8988T (cell line): ENCODE measurements at places on chromosomes 7 and 10.

DNA sequence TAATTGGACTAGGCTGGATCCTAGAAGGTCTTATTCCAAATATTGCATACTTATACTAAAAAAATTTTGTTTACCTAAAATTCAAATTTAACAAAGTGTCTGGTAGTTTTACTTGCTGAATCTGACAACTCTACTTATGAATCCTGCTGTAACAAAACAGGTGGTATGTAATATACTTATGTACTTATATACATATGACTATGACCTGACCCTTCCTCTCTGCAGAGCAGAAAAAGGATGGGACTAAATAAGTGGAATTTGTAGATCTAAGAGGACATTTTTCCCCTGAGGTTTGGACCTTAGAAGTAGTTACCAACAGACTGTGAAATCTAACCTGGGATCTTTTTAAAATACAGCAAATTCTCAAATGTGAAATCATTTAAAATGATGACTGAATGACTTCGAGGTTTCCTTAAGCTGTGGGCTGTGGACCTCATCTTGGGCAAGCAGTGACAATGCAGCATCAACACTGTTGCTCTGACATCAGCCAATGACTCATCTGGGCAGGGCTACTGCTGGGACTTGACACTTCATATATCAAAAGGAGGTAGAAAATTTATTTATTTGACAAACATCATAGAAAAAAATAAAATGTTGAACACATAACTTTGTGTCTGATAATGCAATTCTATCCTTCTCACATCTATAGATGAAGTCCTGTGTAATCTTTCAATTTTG lies 73.6 kb downstream of the RELN start:
- DNase-seq = no peak

DNA sequence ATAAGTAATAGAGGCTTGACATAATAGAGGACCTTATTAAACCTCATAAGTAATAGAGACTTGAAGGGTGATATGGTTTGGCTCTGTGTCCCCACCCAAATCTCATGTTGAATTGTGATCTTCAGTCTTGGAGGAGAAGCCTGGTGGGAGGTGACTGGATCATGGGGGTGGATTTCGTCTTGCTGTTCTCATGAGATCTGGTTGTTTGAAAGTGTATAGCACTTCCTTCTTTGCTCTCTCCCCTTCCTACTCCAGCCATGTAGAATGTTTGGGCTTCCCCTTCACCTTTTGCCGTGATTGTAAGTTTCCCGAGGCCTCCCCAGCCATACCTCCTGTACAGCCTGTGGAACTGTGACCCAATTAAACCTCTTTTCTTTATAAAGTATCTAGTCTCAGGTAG lies 8.6 kb downstream of the KIFBP start:
- no peak for DNase-seq

- DNase-seq = no peak
Measured at GRCh38 chr7:130982160-130982638, 248.2 kb upstream of the KLF14 start.

DNA sequence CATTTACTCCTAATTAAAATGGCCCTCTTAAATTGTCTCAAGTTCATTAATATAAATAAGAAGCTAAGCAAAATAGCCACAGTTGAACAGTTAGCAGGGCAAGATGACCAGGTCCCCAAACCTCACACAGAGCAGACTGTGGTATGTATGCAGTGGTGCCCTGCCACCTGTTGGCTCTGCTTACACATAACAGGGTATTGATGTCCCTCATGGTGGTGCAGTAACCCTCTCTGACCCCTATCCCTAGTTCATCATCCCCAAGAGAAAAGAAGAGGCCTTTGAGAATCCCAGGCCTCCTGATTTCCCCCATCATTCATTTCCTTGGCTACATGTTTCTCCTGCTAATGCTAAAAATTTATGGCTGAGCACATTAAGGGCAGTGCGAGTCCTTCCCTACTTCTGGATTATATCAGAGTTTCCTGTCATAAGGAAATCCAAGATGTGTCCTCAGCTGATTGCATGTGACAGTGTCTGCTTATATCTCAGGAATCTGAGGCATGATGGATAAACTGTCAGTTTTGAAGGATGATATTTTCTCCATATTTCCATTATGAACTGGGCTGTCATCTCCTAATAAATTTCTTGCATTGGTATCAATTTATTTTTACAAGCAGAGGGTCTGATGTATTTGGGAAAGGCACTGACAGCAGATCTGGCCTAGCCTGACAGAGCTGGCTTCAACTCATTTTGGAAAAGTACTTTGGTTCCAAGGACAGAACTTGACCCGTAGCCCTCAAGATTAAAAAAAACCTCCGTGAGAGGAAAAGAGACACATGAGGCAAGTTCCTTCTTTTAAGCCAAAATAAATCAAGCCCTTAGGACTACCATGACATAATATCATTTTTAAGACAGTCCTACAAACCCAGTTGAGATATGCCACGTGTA lies 880.6 kb downstream of the LRMDA start:
- peak; percentile 11 for DNase-seq

DNA sequence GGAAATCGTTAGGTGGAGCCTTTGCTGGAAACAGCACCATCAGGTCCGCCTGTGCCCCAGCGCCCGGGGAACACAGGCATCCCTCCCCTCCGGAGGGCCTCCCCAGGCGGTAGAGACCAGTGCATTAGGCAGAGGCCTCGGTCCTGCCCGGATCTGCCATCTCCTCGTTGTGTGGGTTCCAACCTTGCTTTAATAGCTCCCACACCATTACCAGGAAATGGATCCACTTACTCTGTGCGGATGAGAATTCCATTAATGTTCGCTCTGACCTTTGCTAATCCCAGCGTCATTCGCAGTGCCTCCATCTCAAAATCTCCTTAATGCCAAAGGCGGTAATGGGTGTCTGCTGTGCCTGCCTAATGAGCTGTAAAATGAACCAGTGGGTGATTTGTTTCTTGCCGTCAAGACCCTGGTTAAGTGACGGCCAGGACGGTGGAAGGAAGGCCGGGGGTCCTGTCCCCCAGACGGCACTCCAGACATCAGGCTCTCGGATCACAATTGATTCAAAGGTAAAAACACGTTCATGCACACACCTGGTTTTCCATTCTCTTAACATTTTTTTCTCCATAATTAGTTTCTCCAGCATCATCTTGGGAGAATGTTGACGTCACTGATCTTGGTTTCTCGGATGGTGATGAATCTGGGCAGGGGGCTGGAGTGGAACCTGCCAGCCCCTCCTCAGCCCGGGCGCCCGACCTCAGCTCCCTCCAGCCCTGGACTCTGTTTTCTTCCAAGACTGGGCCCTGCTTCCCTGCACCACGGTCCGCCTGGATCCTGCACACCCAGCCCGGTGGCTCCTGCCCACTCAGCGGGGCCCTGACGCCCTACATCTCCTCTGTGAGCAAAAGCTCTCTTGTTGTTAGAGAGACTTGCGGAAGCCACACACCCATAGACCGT lies 22.8 kb upstream of the FAM20C start:
- DNase-seq = no peak

- DNase-seq = no peak
Measured at GRCh38 chr7:45679516-45679915, 105.3 kb downstream of the ADCY1 start.

DNA sequence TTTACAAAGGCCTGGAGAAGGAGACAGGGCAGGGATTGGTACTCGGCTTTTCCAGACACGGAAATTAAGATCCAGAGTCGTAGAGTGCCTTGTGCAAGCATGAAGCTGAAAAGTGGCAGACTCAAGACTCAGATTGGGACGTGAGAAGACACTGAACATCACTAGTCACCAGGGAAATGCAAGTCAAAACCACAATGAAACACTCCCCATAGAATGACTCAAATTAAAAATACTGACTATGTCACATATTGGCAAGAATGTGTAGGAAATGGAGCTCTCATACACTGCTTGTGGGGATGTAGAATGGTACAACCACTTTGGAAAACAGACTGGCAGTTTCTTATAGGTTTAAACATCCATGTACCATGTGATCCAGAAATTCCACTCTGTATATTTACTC lies 472.0 kb downstream of the RPS24 start:
- no peak for DNase-seq

GRCh38 chr10:94320285-94320914 lies 42.3 kb downstream of the NOC3L start:
- no peak for DNase-seq

- DNase-seq = peak; percentile 86
Measured at GRCh38 chr10:86376852-86377796, 10.5 kb upstream of the GRID1 start.

DNA sequence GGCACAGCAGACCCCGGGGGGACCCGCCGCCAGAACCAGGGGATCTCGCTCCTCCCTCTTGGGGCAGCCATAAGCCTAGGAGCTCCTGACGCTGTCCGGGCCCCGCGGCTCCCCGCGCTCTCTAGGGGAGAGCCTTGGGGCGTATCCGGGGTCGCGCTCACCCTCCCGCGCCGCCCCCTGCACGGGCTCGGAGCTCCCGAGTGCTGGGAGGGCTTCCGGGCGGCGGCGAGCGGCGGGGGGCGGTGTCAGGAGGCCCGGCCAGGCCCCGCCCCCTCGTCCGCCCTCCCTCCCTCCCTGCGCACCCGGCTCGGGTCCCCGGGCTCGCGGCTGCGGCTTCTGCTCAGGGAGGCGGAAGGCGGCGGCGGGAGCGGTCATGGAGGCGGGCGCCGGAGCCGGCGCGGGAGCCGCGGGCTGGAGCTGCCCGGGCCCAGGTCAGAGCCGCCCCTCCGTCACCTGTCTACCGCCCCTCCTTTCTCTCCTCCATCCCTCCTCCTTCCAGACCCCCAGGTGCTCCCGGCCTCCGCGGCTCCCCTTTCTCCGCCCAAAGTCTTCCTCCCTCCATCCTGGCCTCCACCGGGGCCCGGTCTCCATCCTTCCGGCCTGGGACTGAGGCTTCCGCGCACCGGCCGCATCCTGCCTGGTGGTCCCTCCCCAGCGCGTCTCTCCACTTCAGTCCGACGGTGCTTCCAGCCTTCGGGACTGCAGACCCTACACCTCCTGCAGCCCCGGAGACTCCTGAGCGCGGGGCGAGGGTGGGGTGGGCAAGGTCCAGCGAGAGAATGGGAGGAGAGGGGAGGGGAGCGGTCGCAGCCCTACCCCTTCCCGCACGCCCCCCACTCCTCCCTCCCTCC lies at the start of gene CCDC136:
Gene CCDC136, plus strand, starts transcription at position 848 of the 851 bp plus-strand sequence. CDS start 444 bp downstream, outside the sequence.
- peak; percentile 75 for DNase-seq

GRCh38 chr10:97830064-97830463 lies 19.6 kb upstream of the GOLGA7B start:
- no peak for DNase-seq

GRCh38 chr10:124641282-124642087 lies 102.7 kb downstream of the FAM53B start:
- no peak for DNase-seq

- no peak for DNase-seq
Measured at GRCh38 chr10:29610876-29611647, 23.7 kb downstream of the SVIL start.

GRCh38 chr10:79243181-79244067 lies 103.8 kb upstream of the PPIF start:
- DNase-seq = no peak

DNA sequence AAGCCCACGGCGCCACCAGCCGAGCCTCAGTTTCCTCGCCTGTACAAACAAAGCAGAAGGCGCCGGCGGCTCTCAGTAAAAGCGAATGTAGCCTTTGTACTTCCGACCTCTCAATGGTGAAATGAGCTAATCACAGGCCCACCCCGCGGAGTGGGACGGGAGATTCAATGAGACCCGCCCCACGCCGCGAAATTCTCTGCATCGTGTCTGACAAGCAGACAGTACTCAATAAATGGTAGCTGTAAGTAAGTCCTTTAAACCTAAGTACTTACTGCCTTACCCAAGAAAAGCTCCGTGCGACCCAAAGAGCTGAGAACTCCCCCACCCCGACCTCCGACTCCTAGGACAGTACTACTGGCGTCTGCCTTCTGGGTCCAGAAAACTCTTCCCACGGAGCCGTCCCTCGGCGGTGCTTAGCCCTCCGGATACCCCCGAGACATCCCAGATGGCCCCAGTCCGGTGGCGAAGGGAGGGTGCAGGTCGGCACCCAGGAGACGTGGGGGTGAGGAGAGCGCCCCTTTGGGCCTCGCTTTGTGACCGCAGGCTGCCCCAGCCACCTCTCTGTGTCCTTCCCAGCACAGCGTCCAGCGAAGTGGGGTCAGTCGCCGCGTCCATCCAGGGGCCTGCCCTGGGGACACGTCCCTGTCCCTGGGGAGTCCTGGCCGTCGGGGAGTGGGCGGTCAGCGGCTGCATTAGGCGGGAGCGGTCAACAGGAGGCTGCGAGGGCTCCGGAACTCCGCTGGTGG lies 972 bp upstream of the CXCL12 start:
- DNase-seq = no peak

DNA sequence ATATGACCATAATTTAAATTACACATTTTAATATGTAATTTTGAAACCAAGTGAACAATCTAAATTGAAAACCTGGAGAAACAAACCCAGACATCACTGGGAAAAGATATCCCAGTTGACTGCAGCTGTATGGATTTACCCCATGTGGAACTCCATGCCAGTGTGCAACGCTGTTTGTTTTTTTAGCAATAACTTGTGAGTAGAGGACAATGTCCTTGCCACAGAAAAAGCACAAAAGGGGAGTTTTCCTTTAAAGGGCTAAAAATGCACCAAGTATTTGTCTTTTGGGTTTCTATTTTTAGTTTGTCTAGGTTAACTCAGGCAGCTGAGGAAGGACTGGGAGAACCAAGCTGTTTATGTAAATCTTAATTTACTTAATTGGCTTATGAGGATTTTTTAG lies 15.1 kb upstream of the COL17A1 start:
- DNase-seq = no peak

- DNase-seq = no peak
Measured at GRCh38 chr7:111796671-111797070, 234.4 kb upstream of the IMMP2L start.

DNA sequence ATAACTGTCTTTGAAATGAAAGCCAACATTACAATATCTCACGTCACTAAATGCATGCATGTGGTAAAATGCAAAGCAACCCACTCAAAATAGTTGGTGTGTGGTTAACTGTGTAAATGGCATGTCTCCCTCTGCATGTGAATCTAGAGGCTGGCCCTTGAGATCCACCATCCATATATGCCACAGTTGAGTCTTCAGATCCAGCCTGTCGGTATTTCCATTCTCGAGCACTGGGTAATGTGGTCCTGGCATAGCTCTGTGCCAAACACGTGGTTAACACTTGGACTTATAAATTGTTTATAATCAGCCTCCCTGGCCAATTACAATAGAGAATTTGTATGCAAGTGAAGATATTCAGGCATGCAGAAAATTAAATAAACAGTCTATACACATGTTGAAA lies 90.3 kb downstream of the LYZL1 start:
- no peak for DNase-seq

DNA sequence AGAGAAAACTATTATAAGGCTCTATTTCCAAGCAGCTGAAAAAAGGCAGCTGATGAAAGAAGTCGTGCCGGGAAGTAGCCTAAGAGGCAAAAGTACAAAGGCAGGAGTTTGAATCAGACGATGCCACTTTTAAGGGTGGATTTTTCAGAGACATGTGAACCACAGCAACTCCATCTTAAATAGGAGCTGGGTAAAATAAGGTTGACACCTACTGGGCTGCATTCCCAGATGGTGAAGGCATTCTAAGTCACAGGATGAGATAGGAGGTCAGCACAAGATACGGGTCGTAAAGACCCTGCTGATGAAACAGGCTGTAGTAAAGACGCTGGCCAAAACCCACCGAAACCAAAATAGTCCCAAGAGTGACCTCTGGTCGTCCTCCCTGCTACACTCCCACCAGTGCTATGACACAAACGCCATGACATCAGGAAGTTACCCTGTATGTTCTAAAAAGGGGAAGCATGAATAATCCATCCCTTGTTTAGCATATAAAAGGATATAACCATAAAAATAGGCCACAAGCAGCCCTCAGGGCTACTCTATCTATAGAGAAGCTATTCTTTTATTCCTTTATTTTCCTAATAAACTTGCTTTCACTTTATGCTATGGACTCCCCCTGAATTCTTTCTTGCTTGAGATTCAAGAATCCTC lies 45.5 kb upstream of the PRSS1 start:
- no peak for DNase-seq
